ENCODE measurements at places on chromosomes 11 and 22.

GRCh38 chr11:97880209-97880608 is 1140.5 kb upstream of the CNTN5 start:
- no peak for DNase-seq

DNA sequence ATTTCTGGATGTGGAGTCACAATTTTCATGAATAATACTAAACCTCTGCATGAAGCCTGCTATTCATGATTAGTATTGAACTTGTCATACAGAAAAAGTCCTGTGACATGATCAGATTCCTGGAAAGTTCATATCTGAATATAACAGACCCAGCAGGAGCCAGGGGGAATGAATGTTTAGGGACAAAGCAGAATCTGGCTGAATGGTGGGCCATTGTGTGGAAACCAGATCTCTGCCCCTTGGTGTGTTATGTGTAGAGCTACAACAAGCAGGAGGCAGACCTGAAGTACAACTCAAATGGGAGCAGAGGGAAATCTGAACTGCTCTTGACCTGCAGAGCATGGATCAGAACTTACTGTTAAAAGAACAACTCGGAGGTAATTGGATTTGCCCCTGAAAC is 30.3 kb downstream of the KREMEN1 start:
- DNase-seq = no peak

- peak; percentile 76 for DNase-seq
Measured at GRCh38 chr11:70111269-70112016, 33.3 kb downstream of the ANO1 start.

GRCh38 chr11:109547356-109548027 is 125.5 kb downstream of the C11orf87 start:
- DNase-seq = peak; percentile 89

- DNase-seq = no peak
Measured at GRCh38 chr11:119175493-119176077, 7.1 kb downstream of the NLRX1 start.

DNA sequence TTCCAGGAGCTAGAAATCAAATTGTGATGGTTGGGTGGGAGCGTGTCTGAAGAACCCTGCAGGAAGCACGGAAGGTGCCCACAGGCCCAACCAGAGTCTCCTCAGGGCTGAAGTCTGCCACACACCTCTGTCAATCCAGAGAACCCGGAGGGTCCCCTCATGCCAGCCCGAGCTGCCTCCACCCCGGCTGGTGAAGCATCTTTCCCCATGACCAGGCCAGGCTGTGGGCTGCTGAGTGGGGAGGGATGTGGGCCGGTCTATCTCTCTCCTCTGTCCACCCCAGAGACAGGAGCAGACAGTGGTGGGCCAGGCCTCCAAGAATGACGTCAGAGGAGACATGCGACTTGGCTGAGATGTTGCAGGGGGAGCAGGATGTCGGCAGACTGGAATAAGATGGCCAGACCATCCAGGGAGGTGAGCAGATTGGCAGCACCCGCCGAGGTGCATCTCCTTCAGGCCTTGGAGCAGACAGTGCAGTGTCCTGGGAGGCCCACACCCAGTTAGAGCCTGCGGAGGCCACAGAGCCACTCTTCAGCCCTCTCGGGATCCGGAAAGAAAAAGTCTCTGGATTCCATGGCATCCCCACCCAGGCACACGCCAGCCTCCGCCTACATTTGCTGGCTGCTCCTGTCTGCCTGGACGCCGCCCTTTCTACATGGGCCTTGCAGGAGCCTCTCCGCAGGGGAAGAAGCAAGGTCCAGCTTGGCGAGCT is 1524.9 kb downstream of the BRD1 start:
- DNase-seq = no peak

- no peak for DNase-seq
Measured at GRCh38 chr11:128152796-128153696, 434.3 kb downstream of the ETS1 start.

GRCh38 chr22:36644333-36644757 is 59.2 kb downstream of the CACNG2 start:
- DNase-seq = peak; percentile 90

GRCh38 chr11:114080219-114080618 is 20.7 kb downstream of the ZBTB16 start:
- no peak for DNase-seq

DNA sequence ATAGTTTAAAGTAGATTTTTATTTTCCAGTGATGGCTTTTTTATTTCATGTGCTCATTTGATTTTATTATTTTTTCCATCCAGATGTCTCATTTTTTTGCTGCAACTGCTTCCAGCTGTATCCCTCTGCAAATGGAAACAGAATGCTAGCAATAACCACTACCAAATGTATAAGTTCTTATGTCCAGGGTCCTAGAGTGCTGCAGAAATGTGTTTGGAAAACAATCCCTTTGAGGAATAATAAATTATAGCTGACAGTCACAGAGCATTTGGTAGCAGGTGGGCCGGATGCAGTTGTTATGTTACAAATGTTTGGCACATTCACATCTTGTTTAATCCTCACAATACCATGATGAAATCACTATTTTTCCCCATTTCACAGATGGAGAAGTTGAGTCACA is 300.7 kb upstream of the PDGFD start:
- DNase-seq = no peak

- no peak for DNase-seq
Measured at GRCh38 chr11:110951037-110951949, 239.1 kb upstream of the ARHGAP20 start.

DNA sequence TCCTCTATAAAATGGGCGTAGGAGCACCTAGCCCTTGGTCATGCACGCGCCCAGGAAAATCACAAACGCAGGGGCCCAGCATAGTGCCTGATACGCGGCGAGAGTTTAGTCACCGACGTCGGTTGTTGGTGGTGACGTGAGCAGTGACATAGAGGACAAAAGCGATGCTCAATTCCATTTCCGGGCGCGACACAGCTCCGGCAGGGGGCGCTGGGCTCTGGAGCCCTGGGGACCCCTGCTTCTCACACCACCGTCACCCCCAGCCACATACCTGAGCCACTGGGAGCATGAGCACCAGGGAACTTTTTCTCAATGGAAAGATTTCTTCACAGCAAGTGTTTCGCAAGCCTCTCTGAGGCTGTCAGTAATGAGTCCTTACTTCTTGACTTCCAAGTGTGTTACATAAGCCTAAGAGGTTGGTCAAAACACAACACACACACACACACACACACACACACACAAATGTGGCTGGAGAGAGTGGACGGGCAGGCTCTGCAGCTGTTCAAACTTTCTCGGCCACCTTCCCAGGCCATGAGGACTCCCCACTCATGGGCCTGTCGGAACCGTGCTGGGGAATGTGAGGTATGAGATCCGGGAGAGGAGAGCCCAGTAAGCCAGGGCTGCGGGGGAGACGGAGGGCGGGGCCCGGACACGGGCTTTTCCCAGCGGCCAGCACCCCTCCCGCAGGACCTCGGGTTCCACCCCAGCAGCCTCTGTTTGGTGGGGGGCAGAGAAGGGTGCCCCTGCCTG is 36.9 kb upstream of the LINC01488 start:
- peak; percentile 81 for DNase-seq

DNA sequence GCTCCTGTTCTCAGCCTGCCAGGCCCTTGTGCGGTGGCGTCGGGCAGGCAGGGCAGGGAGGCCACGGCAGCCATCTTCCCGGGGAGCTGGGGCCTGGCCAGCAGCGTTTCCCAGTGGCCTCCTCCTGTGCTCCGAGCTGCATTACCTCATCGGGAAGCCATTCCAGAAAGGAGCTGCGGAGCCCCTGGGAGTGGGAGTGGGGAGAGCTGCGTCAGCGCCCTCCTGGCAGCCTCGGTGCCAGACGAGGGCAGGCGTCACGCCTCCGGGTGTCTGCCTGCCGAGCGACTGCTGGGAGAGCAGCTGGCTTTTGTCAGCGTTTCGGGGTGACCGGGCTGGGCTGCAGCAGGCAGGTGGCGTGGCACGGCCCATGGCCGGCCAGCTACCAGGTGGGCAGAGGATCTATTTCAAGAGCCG is 30.9 kb upstream of the WNT7B start:
- peak; percentile 93 for DNase-seq

DNA sequence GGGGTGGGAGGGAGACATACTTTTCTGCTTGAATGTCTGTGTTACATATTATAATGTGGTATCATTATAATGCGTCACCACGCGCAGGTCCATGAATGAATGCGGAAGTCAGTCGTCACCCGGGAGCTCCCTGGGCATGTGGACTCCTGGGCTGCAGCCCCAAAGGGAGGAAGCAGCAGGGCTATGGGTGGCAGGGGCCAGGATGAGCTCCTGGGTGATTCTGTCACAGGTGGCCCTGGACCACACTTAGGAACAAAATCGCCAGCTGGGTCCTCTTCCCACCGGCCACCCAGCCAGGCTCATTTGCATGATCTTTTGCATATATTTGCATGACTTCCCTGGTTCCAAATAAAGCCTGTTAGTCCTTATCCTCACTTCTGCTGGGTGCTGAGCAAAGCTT is 51.2 kb downstream of the KCNJ4 start:
- DNase-seq = peak; percentile 51

DNA sequence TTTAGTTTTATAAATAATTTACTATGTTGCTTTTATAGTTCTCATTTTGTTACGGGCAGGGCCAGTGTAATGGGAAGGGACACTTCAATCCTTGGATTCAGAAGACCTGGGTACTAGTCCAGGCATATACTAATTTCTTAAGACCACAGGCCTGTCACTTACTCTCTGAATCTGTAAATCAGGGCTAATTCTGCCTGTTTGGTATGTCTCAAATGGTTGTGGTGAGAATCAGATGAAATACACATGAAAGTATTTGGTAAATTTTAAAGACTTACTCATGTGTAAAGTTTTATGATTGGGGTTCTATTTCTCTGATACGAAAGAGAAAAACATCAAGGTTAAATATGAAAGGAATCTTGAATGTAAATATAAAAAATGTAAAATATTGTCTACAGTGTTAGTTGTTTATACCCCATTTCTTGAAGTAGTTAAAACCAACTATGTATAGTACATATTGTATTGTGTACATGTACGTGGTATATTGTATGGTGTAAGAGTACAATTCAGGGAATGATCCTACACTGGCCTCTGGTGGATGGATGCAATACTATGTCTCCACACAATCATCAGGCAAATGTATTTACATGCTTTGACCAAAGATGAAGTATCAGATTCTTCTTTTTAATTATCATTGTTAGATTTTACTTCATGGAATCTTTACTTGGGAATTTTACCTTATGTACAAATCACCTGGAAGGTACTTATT is 24.5 kb upstream of the RAG2 start:
- peak; percentile 51 for DNase-seq

- DNase-seq = no peak
Measured at GRCh38 chr22:23119494-23120414, 22.0 kb downstream of the RSPH14 start.

DNA sequence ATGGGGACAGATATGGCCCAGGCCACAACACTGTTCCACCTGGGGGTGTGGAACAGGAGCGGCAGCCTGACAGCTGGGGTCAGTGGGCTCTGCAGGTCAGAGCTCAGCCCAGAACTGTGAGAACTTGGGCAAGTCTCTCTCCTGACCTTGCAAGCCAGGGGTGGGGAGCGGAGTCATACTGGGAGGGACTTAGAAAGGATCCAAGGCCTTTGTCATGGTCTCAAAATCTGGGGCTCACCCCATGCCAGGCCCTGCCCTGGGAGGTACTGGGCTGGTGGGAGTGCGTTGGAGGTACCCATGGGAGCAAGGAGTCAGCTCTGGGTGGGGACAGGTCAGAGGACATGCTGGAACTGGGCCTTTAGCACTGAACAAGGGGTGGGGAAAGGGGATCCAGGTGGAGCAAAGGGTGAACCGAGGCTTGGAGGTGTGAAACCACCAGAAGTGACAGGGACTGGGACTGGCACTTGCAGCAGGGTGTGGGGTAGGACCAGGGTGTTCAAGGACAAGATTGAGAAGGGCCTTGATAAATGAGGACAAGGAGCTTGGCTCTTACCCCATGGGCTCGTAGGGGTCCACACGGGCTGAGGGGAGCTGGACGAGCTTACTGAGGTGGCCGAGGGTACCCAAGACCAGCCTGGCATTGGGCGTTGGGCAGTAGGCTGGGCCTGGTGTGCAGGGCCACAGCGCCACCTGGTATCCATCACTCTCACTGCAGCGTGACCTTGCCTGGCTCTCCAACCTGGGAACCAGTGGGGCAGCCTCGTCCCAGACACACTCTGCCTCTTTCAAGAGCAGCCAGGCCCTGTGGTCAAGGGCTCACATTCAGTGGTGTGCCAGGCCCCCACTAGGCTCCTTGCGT is 7.4 kb upstream of the PMM1 start:
- DNase-seq = peak; percentile 48

DNA sequence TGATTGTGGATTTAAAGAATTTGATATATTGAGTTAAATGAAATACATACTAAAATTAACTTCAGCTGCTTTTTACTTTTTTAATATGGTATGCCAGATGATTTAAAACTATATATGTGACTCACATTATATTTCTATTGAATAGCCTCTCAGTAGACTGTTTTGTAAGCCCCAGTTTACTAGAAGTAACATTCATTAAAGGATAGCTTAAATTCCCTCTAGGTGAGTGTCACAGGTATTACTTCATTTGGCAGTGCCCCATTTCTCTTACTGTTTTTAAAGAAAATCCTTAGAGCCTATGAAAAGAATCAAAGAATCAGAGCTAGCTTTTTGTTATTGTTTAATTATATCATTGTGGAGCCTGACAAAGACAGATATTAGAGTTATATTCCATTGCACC is 48.6 kb downstream of the ZC3H12C start:
- no peak for DNase-seq

DNA sequence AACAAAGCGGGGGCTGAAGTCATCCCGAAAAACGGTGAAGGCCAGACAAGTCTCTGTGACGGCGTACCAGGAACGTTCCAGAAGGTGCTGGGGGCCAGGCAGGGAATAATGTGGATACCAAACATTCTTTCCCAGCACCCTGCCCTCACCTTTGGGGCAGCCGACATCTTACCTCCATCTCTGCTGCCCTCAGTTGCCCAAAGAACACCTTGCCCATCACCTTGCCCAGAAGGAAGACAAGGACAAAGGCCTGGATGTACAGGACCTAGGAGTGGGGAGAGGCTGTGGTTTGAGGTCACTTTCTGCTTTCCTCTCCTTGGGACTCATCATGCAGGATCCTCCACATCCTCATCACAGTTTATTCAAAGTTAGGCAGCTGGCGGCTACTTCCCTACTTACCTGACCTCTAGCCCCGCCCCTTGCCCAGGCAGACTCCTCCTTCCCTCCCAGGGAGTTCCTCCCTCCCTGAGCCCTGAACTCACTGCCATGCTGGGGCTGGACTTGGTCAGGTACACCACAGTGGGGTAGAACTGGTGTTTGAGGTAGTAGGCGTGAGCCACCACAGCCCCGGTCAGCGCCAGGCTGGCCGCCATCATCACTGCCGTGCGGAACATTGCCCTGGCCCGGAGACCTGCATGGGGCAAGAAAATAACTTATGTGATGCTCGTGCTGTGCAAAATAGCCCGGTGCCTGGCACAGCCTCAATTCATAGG is 1.2 kb downstream of the SYVN1 start:
- no peak for DNase-seq

Measured in fibroblast of skin of scalp (primary cell).